Endodermal cell (in vitro differentiated cells): ENCODE measurements at places on chromosomes 13 and 19. TPM values are rescaled to one million over a fixed set of nuclear protein-coding genes. Genes with fewer than 3 reads are reported as not detected.

The ITGBL1 gene
- not detected in 3 replicates for total RNA-seq

The ZNF225 gene
- 6.4 and 6.6 TPM in 2 replicates for total RNA-seq

The APOC4 gene
- not detected in 2 replicates for total RNA-seq

The CHST8 gene
- 3.8 TPM in 2 replicates for total RNA-seq

The OR4F17 gene
- total RNA-seq, result not detected in 2 replicates

The ZIC5 gene
- total RNA-seq, result 10.6 and 11.0 TPM in 2 replicates

The MADCAM1 gene
- total RNA-seq, result 0.46 and 0.66 TPM in 2 replicates

The PSPC1 gene
- 75.3 and 83.9 TPM in 2 replicates for total RNA-seq

The TMEM190 gene
- 1.2 and 1.4 TPM in 2 replicates for total RNA-seq

The ATXN8OS gene
- not detected in 3 replicates for total RNA-seq

The FUT1 gene
- 5.4 and 5.5 TPM in 2 replicates for total RNA-seq

- no peaks in the 10 kb centered on the region for H3K27me3 ChIP-seq
- no peak overlapping the region for H3K27ac ChIP-seq
- no peak for DNase-seq
- H3K4me1 ChIP-seq, result no peaks in the 10 kb centered on the region
Observed at GRCh38 chr13:66098931-66099628, 1131.1 kb downstream of the PCDH9 start.

GRCh38 chr13:112670864-112671263, 19.0 kb upstream of the ATP11A start:
- no peaks in the 10 kb centered on the region for H3K4me1 ChIP-seq
- no peaks in the 10 kb centered on the region for H3K36me3 ChIP-seq
- peak; percentile 45 for DNase-seq
- no peaks in the 10 kb centered on the region for H3K27me3 ChIP-seq
- H3K4me3 ChIP-seq, result no peak overlapping the region
- no peak overlapping the region for H3K27ac ChIP-seq

DNA sequence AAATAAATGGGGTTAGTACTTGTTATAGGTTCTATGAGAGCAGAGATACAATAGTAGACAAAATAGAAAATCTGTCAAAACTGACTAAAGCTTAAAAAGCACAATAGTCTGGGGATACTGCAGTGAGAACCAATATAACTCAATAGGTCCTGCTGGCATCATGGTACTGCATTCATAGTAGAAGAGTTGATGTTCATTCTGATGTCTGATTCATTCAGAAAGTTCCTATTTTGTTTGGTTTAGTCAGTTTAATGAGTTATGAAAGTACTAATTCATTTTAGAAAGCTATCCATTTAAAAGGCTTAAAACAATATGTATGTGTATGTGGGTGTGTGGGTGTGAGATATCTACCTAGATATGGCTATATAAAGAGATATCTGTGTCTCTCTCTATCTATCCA, 152.8 kb downstream of the LHFPL6 start:
- no peaks in the 10 kb centered on the region for H3K36me3 ChIP-seq
- no peaks in the 10 kb centered on the region for H3K4me1 ChIP-seq
- H3K27me3 ChIP-seq, result no peaks in the 10 kb centered on the region
- H3K27ac ChIP-seq, result no peak overlapping the region
- no peak for DNase-seq

- H3K4me1 ChIP-seq, result no peaks in the 10 kb centered on the region
- no peaks in the 10 kb centered on the region for H3K27me3 ChIP-seq
- DNase-seq, result peak; percentile 56
- no peak overlapping the region for H3K4me3 ChIP-seq
Observed at GRCh38 chr19:28103921-28104320, 1109.0 kb downstream of the UQCRFS1 start.

GRCh38 chr19:50705422-50706019, 14.1 kb downstream of the SHANK1 start:
- H3K4me1 ChIP-seq, result no peaks in the 10 kb centered on the region
- H3K27ac ChIP-seq, result no peak overlapping the region
- H3K4me3 ChIP-seq, result no peak overlapping the region
- H3K27me3 ChIP-seq, result peaks cover under 1% of the 10 kb centered on the region
- H3K36me3 ChIP-seq, result no peaks in the 10 kb centered on the region

GRCh38 chr13:38328699-38329098, 21.0 kb upstream of the UFM1 start:
- no peaks in the 10 kb centered on the region for H3K4me1 ChIP-seq
- no peaks in the 10 kb centered on the region for H3K36me3 ChIP-seq
- H3K27ac ChIP-seq, result no peak overlapping the region
- no peak overlapping the region for H3K4me3 ChIP-seq
- no peaks in the 10 kb centered on the region for H3K27me3 ChIP-seq
- no peak for DNase-seq

DNA sequence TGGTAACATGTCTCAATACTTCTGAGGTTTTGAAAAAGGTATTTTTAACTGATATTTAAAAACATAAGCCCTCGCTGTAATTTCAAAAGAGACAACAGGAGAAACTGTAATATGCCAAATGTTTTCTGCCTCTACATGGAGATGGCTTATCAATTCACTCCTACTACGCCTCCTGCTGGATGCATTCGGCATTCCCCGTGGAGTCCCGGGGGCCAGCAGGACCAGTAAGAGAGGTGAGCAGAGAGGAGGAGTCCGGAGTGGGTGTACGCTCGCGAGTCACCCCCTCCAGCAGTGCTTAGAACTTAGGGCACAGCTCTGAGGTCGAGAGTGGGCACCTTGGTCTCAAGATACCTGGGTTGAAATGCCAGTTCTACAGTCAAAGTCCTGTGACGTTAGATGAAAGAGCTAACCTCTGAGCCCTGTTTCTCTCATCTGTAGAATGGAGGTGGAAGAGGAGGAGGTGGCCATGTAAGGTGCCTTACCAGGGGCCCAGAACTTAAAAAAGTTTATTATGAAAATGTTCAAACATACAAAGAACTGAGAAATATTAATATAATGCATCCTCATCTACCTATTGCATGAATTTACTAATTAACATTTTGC, 110.2 kb downstream of the STK24 start:
- H3K4me1 ChIP-seq, result peaks cover 3% of the 10 kb centered on the region
- peaks cover 79% of the 10 kb centered on the region for H3K36me3 ChIP-seq
- no peak overlapping the region for H3K4me3 ChIP-seq

DNA sequence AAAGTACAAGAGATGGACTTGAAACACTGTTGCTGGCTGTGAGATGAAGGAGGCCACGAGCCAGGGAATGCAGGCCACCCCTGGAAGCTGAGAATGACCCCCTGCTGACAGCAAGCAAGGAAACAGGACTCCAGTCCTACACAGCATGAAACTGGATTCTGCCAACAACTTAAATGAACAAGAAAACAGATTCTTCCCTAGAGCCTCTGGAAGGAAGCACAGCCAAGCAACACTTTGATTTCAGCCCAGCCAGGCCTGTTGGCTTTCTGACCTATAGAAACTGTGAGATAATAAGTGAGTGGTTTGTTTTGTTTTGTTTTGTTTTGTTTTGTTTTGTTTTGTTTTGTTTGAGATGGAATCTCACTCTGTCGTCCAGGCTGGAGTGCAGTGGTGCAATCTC, 105.3 kb upstream of the CACNA1A start:
- H3K36me3 ChIP-seq, result no peaks in the 10 kb centered on the region
- DNase-seq, result no peak

GRCh38 chr13:48977973-48978372, 2.3 kb downstream of the FNDC3A start:
- H3K4me1 ChIP-seq, result no peaks in the 10 kb centered on the region
- H3K27ac ChIP-seq, result no peak overlapping the region
- H3K27me3 ChIP-seq, result no peaks in the 10 kb centered on the region

DNA sequence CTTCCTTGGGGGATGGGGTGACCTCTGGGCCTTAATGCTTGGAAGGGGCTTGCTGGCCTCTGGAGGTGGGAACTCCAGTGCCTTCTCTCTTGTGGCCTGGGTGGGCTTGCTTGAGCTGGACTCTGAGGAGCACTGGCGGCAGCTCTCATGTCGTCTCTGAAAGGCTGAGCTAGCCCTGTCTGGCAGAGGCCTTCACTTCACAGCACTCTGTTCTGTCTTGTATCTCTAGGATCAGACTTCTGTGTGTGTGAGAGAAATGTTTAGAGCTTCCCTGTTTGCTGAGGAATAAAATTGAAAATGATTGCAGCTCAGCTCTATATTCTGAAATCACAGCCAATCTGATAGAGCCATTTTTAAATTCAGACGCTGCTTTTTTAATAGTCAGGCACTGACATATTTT, 185.3 kb downstream of the KCNRG start:
- H3K27me3 ChIP-seq, result no peaks in the 10 kb centered on the region
- no peaks in the 10 kb centered on the region for H3K4me1 ChIP-seq
- H3K36me3 ChIP-seq, result no peaks in the 10 kb centered on the region
- H3K4me3 ChIP-seq, result no peak overlapping the region
- H3K27ac ChIP-seq, result no peak overlapping the region
- no peak for DNase-seq

GRCh38 chr13:100542826-100543156, 45.8 kb downstream of the GGACT start:
- no peak overlapping the region for H3K27ac ChIP-seq
- H3K4me1 ChIP-seq, result peaks cover 5% of the 10 kb centered on the region
- H3K4me3 ChIP-seq, result no peak overlapping the region
- DNase-seq, result no peak

DNA sequence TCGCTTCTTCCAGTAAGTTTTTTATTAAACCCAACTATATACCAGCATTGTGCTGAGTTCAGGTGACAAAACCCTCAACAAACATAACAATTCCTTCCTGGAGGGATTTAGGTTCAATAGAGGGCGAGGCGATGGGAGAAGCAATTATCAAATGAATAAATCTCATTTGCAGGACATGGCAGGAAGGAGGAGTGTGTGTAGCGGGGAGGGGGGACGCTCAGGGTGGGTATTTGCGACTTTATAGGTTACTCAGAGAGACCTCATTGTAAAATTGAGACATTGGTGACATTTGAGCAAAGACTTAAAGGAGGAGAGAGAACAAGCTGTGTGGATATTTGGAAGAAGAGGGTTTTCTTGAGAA, 3.9 kb downstream of the C3 start:
- no peak overlapping the region for H3K4me3 ChIP-seq
- no peaks in the 10 kb centered on the region for H3K4me1 ChIP-seq
- H3K27ac ChIP-seq, result no peak overlapping the region
